NAMALWA (cell line): ENCODE measurements at places on chromosomes 4 and X.
A peak's percentile ranks its signal among the peaks of the same experiment; 100 is the strongest.

- no peak for DNase-seq
These were observed 1350.9 kb downstream of the ARAP2 start for GRCh38 chr4:34893382-34893781.

GRCh38 chrX:38974542-38974941, 173.3 kb downstream of the MID1IP1 start:
- no peak for DNase-seq

DNA sequence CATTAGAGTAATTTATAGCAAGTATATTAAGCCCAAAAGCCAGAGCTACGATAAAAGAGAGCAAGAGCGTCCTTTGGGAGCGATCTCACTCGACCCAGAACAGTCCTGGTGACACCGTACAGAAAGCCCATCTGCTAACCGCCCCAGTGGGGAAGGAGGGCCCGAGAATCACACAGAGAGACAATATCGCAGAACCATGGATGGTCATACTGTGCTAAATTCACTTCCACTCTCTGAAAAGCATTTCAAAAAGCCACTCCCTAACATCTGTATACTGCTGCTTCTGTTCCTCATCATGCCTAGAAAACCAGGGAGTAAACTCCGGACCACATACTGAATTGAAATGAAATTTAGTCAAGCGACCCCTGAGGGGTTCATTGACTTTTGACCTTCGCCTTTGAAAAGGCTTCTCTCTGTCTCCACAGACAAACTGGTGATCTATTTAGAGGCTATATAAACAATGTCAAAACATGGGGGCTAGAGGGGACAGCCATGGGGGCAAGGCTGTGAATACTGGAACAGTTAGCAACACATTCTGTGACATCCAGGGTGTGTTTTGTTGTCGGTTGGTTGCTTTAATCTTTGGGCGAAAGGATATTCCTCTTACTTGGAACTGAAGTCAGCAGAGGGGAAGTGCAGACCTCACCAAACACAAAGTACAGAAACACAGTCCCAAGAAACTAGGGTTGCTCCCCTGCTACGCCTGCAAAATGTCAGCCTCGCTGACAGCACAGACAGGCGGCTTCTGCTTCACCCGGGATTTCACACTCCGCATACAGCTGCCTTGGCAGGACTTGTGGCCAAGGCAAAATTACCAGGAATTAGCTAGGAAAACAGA, 129.0 kb upstream of the RASGEF1B start:
- DNase-seq = no peak

DNA sequence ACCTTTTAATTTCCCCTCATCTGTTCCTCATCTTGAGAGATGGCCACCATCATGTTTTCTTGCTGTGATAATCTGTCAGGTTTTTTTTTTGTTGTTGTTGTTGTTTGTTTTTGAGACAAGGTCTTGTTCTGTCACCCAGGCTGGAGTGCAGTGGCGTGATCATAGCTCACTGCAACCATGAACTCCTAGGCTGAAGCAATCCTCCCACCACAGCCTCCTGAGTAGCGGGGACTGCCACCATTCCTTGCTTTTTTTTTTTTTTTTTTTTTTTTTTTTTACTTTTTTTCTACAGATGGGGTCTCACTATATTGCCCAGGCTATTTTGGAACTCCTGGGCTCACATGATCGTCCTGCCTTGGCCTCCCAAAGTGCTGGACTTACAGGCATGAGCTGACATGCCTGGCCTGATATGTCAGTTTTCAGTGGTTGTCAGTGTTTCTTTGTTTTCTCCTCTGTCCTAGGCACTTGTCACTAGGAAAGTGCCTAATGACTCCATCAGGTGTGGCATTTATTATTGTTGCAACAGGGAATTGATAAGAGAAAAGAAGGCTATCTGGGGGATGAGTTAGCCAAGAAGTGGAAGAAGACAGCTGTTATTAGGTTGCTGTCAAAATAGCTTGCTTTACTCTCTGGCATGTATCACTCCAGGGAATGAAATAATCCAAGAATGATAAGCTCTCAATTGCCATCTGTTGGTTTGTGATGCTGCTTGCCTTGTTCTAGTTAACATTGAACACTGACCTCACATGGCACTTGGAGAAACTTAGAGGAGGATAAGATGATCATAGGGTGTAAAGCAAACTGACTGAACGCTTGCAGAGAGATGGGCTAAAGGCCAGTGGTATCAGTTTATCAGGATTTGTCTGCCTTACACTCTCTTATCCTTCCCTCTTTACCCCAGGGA, 41.7 kb downstream of the TMEM164 start:
- DNase-seq = no peak

- DNase-seq = peak; percentile 85
These were observed 1.5 kb upstream of the ASMTL start for GRCh38 chrX:1453951-1454785.

DNA sequence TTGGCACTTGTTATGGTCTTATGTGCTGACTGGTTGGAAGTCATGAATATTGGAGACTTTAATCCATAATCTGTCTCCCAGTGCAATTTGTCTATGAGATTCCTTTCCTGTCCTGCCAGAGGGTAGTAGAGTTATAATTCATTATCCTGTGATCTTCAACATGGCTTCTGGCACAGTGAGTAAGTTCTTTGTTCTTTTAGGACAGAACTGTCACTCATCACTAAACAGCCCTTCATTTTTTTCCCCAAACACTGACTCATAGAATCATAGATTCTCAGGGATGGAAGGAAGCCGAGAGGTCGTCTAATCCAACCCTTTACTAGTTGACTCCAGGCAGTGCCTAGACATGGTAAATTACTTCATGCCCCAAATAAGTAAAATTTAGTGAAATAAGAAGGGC, 78.4 kb downstream of the LUZP4 start:
- DNase-seq = no peak

DNA sequence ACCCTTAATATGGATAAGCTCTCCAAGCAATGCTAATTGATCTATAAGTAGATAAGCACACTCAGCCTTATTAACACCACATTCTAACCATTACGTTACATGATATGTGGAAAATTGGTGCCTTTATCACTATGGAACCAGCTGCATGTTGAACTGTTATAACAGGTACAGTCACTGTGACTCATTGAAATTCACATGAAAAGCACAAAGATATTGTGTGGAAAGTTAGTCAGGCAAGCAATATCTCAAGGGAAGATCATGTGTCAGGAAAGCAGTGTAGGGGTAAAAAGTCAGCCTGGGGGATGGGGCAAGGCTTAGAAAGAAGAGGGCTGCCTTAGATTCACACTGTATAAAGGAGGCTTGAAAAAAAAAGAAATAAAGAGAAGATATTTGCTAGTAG, 313.7 kb upstream of the SMIM31 start:
- no peak for DNase-seq

GRCh38 chr4:176435901-176436292, 116.1 kb downstream of the SPCS3 start:
- no peak for DNase-seq

GRCh38 chr4:28462766-28463700, 1602.4 kb downstream of the STIM2 start:
- DNase-seq = no peak

DNA sequence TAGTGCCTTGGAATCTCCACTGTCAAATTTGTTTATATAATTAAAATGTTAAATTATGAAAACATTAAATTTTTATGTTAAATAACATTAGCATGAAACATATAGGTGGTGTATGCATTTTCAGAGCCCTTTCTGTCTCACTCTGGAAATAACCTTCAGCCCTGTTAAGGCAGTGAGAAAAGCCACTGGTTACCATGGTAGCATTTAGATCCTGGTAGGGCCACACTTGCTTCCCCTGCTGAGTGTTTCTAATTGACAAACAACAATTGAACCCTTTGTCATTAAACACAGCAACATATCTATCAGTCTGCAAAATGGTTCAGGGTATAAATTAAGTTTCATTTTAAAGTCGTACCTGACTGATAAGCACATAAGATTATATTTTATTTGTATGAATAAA, 63.5 kb downstream of the PDK3 start:
- no peak for DNase-seq

GRCh38 chr4:157706155-157706554, 466.7 kb downstream of the GASK1B start:
- DNase-seq = no peak

- DNase-seq = no peak
These were observed 39.5 kb upstream of the STS start for GRCh38 chrX:7108030-7108429.

- no peak for DNase-seq
These were observed 23.0 kb upstream of the GTPBP6 start for GRCh38 chrX:341541-342101.

- no peak for DNase-seq
These were observed at the start of gene SYTL5 for GRCh38 chrX:38006291-38006690. SYTL5 (plus strand) TSS chrX:38006553; CDS start chrX:38033890, 27,337 bp downstream.

- no peak for DNase-seq
These were observed 25.5 kb downstream of the PALLD start for GRCh38 chr4:168522356-168522755.

DNA sequence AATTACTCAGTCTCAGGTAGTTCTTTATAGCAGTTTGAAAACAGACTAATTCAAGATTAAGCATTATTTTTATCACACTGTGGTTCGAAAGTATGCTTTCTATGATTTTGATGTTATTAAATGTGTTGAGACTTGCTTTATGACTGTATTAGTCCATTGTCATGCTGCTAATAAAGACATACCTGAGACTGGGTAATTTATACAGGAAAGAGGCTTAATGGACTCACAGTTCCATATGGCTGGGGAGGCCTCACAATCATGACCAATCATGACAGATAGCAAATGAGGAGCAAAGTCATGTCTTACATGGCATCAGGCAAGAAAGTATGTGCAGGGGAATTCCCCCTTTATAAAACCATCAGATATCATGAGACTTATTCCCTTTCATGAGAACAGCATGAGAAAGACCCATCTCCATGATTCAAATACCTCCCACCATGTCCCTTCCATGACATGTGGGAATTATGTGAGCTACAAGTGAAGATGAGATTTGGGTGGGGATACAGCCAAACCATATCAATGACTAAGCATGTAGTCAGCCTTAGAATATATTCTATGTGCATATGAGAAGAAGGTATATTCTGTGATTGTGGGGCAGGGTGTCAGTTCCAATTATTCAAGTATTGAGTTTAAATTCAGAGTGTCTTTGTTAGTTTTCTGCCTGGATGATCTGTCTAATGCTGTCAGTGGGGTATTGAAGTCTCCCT, 44.6 kb upstream of the UGT2A1 start:
- no peak for DNase-seq

GRCh38 chr4:135268369-135268768, 1066.8 kb upstream of the PABPC4L start:
- no peak for DNase-seq

- DNase-seq = no peak
These were observed 477 bp downstream of the KLHL13 start for GRCh38 chrX:118115953-118116712.

GRCh38 chr4:76706581-76706980, 191.4 kb downstream of the SOWAHB start:
- no peak for DNase-seq

GRCh38 chr4:20262221-20262620, 10.5 kb downstream of the SLIT2 start:
- no peak for DNase-seq

- peak; percentile 14 for DNase-seq
These were observed 1.3 kb downstream of the QDPR start for GRCh38 chr4:17510582-17510981.

DNA sequence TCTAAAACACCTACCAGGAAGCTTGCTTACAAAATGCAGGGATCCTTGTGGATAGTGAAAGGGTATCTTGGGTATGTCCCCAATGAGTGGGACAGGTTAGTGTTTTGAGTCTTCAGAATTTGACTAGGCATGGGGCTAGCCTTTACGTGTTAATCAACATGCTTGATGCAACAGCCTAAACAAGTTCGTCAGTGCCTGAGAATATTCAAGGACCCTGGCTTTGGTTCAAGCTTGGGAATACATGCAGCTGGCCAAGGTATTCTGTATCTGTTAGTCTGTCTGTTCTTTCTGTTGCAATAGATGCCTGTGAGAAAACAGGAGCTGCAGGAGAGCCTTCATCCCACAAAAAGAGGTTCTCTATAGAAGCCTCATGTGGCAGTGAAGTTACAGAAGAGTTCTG, 149.5 kb downstream of the CCNG2 start:
- DNase-seq = no peak

- DNase-seq = peak; percentile 15
These were observed 26.6 kb upstream of the C4orf50 start for GRCh38 chr4:6044805-6045204.

DNA sequence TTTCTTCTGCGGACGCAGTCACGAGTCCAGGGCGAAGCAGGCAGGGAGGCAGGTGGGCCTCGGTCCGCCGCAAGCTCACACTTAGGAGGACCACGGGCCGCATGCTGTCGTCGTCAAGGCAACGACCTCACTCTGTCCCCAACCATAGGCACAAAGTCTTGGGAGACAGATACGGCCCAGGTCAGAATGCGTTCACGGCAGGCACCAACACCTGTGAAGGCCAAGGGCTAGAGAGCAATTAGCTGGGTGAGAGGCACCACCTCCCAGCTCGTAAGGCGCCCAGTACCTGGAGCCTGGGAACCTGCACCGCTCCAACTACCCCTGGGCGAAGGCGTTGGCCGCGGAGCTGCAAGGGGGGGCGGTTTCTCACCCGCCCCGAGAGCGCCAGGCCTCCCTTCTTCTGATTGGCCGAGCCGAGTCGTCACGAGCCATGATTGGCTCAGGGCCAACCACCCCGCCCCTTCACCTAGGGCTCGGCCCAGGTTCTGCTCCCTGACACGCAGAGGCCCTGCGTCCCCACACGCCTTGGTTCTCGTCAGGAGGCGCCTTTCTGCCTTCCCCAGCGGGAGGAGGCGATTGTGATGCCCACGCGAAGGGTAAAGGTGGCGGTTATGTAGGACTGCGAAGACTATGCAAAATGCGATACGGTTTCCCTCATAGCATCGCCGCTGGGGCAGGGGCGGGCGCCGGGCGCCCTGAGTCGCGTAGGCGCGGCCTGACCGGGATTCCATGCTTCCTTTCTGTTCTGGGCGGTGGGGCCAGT, at the start of gene CDKL2:
TSS of gene CDKL2 (minus strand) at position 355 of the 763 bp plus-strand sequence. CDS start 4,540 bp downstream, outside the sequence.
- peak; percentile 44 for DNase-seq

DNA sequence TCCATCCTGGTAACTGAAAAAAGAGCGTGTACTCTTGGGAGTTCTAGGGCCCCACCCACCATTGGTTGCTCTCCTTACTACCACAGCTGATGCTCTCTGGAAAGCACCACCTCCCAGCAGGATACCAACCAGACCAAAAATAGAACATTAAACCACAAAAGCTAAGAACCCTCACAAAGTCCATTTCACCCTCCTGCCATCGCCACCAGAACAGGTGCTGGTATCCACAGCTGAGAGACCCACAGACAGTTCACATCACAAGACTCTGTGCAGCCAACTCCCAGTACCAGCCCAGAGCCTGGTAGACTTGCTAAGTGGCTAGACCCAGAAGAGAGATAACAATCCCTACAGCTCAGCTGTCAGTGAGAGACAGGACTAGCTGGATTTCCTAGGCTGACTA, 240.6 kb downstream of the PABPC4L start:
- no peak for DNase-seq
